ENCODE measurements at places on chromosomes 4 and X.

DNA sequence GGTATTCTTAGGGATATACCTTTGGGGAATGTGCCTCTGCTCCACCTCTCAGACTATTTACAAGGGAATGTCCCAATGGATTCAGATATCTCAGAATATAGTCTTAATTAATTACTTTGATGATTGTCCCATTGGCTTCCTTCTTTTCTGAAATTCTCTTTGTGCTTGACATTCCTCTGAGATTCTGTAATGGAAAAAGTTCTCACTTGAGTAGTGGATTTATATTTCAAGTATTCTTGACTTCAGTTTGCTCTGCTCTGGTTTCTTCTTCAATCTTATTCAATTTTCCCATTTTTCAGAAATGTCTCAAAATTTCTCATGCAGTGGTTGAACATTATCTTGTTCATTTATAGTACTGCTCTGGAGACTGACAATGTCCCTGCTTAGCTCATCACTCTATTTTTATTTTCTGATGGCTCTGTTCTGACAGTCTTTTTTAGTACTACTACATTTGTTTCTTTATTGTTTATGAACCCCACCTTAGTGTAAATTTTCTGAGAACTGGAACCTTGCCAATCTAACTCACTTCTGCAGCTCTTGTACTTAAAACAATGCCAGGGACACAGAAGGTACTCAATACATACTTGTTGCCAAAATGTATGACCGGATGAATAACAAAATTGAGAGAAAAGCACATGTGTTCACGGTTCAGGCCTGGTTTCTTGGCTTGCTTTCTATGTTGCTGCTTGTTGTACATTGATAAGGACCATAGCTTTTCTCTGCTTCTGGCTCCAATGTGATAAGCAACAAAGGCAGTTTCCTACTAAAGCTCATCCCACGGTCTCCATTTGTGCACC lies 471.7 kb downstream of the GASK1B start:
- DNase-seq: no peak

- no peak for DNase-seq
Observed at GRCh38 chr4:122710434-122711308, 21.8 kb upstream of the BBS12 start.

DNA sequence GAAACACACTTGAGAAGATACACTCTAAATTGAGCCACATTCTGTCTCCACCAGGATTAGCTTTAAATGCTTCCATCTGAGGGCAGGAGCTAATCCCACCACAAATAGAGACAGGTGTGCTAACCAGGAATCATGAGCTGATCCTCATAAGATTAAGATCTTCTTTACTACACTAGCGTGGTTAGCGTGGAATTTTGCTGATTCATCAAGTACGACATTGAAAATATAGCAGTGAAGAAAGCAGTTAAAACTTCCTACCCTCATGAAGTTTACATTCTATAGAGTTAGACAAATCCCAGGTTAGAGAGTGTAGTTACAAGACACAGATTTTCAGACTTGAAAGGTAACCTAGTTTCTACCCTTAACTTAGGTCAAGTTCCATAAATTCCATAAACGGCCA lies 5.3 kb upstream of the APELA start:
- DNase-seq: no peak

DNA sequence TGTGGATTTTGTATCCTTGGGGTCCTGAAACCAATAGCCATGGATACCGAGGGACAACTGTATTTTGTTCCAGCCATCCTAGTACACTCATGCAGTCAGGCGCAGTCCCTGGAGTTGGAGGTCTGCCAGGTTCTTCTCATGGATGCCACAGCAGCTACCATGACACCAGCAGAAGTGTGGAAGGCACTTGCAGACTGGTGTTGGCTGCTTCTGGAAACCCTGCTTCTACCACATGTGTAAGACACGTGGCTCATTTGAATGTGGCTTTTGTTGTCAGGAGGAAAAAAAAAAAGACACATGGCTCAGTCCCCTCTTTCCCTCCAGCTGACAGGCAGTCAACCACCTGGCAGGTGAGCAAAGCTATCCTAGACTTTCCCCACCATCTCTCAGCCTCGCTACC lies 19.4 kb downstream of the DRD5 start:
- DNase-seq: no peak

DNA sequence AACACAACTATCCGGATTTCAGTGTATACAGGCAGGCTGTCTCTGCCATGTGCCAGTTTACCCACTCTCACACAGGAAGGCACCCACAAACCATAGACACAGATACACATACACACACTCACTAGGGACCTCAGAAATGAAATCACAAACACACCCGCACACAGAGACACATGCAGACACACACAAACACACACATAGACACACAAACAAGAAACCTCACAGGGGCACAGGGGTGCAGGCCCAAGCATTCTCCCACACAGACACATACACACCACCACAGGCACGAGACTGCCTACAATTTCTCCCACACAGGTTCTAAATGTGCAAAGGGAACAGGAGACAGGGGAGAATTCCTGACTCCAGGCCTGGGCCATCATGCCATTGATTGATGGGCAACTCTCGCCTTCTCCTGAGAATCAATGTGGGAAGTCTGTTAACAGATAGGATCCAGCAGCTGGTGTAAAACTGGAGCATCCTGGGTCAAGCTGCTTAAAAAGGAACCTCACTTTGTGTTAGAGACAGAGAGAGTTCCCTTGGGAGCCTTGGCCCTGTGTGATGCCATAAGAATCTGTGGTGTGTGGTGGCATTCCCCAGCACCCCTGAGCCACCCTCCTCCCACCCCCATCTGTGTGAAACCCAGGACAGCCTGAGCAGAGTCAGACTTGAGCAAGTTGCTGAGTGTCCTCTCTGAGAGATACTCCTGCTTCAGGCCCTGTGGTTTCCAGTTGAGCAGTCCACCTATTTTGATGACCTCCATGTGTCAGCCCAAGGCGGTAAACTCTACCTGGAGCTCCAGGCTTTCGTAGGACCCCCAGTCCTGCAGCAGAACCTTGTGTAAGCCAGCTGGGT lies 33.9 kb downstream of the NBDY start:
- DNase-seq: no peak

DNA sequence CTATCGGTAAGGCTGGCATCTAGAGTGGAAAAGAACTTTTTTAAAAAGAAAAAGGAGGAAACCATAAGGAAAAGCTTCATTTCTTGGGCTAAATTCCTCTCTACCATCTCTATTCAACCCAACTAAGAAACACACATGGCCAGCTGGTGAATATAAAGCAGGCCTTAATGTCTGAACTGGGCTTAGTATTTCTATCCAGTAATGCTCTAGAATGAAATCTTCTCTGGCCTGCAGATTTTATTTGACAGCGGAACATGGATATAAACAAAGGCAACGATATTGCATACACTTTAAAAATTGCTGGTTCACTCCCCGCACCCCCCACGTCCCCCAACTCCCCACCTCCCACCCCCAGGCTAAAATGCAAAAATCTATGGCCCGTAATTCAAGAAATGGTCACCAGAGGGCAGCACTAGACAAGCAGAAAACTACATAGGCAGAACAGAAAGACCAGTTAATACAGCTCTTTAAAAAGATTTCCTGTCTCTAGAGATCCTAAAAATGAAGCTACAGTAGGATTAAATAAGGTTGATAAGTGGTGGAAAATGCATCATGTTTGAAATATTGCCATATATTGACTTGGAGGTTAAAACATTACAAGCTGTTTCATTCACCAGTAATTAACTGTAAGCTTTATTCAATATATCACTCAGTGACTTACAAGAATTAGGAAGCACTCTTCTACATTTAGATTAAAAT lies 155.2 kb upstream of the GALNT7 start:
- DNase-seq: peak; percentile 42

DNA sequence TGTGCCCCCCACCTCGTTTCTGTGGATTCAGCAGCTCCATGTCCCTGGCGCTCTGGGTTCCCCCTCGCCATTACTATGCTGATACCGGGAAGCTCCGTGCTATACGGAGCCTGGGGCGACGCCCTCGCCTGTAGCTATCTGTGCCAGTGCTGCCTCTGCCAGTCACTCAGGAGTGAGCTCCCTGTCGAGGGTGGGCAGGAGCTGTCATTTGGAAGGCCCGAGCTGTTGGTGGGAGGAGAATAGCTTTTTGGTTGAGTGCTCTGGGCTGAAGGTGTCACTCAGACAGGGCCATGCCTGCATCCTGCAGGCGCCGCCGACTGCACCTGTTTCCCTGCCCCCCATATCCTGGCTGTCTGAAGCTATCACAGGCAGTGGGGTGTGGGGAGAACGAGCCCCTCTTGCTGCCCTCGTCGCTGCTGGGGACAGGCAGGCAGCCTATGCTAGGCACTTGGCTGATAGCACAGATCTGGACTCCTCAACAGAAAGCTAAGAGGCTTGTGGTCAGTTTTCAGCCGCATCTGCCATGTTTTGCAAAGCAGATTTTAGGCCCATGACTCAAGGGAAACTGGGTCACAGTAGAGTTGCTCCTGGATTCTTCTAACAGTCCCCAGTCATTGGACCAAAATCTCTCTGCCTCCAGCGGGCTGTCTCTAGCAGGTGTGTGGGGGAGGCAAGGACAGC lies 31.8 kb downstream of the CPLX1 start:
- no peak for DNase-seq

GRCh38 chr4:1240721-1241465 lies 8.0 kb downstream of the CTBP1 start:
- no peak for DNase-seq

DNA sequence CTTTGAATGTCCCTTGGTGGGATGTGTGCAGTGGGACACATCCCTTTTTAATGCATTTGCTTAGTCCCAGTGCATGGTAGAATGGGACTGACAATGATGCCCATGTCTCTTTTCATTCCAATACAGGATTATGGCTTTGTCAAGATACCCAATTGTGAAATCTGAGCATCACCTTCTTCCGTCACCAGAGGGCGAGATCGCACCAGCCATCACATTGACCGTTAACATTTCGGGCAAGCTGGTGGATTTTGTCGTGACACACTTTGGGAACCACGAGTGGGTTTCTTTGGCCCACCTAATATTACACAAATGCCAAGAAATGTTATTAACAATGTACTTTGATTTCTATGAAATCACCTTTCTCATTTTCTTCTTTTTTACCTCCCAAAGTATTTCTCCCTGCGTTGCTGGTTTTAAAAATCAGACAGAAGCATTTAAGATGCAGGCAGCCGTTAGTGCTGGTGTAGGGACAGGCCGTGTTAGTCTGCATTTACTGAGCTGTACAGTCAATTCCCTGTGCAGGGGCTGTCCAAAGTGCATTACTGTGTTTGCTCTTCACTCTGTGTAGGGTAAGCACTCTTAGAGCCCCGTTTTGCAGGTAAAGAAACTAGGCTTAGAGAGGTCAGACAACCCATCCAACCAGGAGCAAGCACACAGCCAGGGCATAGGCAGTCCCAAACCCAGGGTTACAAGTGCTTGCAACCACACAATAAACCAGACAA lies 46.5 kb downstream of the CWH43 start:
- DNase-seq: no peak

GRCh38 chr4:13537011-13537831 lies 7.1 kb downstream of the NKX3-2 start:
- no peak for DNase-seq

DNA sequence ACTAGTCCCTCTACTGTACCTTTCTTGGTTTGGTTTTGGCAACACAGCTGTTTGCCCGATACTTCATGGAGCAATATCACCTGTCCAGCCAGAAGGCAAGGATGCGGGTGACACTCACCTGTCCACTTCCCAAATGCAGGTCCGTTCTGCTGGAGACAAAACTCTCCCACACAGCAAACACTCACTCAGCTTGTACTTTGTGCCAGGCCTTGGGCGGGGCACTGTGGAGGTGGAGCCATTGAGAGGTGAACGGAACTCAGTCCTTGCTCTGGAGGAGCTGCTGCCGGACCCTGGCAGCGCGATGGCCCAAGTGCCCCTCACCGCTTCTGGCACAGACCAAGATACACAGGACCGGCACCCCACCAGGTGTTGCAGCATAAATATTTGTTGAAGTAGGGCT lies 15.3 kb upstream of the HMGB3 start:
- DNase-seq: no peak

DNA sequence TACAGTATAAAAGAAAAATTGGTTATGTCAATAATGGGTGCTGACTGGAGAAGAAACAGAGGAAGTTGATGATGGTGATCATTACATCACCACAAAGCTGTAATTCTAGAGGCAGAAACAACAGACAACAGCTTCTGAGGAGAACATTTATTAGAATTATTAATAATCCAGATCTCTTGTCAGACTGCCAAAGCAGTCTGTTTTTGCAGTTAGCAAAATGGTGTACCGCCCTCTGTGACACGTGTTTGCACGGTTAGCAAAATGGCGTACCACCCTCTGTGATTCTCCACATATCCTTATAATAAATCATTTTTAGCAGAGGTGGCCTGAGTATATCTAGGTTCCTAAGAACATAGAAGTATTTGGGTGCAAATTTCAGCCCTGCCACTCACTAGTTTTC lies 154.0 kb upstream of the TENT5D start:
- no peak for DNase-seq

GRCh38 chr4:82201805-82202641 lies 171.8 kb downstream of the HNRNPD start:
- DNase-seq: peak; percentile 54

GRCh38 chr4:121989715-121990114 lies 37.9 kb upstream of the TRPC3 start:
- DNase-seq: no peak

- no peak for DNase-seq
Observed at GRCh38 chr4:10898072-10898471, 213.5 kb upstream of the CLNK start.

GRCh38 chr4:81839347-81840042 lies 367.8 kb upstream of the RASGEF1B start:
- no peak for DNase-seq

- DNase-seq: no peak
Observed at GRCh38 chr4:122576261-122577188, 44.3 kb downstream of the IL21 start.

DNA sequence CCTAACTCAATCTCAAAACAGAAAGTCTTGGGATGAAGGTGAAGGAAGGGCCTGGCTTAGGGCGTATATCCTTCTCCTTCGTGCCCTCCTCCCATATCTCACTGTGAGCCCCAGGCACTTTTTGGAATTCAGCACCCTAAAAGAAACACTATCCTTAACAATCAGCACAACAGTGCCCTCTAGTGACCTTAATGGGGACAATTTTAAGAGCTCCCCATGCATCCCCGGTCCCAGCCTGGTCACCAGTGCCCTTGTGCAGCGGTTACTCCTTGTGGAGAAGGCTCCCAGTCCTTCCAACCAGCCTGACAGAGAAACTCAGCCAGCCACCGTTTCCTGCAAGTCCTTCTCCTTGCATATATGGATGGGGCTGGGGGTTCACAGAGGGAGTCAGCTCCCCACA lies 4.2 kb downstream of the PAK3 start:
- peak; percentile 7 for DNase-seq

DNA sequence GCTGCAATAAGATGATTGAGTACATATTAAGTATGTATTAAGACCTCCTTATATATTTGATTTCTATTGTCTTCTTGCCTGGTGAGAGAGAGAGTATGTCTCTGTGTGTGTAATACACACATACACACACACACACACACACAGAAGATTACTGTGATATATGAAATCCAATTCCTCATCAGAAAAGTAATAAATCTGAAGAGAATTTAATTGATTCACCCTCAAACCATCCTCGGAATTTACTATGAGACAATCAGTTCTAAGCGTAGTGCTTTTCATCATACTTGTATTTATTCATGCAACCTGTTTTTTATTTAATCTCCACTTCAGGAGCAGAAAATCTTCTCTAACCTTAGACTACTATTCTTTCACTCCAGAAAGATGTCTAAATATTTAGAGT lies 62.3 kb upstream of the TLL1 start:
- DNase-seq: no peak

- DNase-seq: no peak
Observed at GRCh38 chrX:74510401-74510800, 89.1 kb downstream of the SLC16A2 start.

- no peak for DNase-seq
Observed at GRCh38 chr4:37008199-37008598, 236.3 kb upstream of the NWD2 start.

Data from activated CD4-positive, alpha-beta T cell treated with anti-CD3 and anti-CD28 coated beads, Interleukin-2, amount 50 U/mL, for 1 hour (primary cell).